ENCODE measurements at places on chromosomes 3 and 15. TPM values are rescaled to one million over a fixed set of nuclear protein-coding genes. Genes with fewer than 3 reads are reported as not detected.

- DNase-seq: no peak
Measured at GRCh38 chr3:55474213-55474632, 12.9 kb downstream of the WNT5A start.

DNA sequence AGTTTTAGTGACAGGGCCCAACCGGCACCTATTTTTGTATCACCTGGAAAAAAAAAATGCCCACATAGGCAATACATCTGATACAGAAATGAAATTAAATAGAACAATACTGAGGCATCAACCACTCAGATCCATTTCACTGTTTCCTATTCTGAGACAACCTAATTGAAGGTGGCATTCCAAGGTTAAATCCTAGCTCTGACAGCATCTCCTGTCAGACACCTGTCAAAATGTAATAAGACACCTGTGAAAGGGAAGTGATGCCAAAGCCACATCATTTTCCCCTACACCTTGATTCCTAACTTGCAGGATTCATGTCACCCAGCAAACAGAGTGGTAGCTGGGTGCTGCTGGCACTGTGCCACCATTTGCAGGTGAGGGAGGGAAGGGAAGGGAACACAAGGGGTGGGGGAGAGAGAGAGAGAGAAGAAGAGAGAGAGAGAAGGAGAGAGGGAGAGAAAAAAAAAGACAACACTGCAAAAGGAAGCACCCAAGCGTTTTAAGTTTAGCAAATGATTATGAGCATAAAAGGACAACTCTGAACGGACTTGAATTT lies 1044.6 kb upstream of the CFAP20DC start:
- DNase-seq: no peak

Gene P2RY1
- total RNA-seq: not detected

- no peak for DNase-seq
Measured at GRCh38 chr3:121362035-121362734, 183.6 kb downstream of the POLQ start.

GRCh38 chr3:118292841-118293240 lies 741.8 kb downstream of the IGSF11 start:
- no peak for DNase-seq

GRCh38 chr3:38118421-38119247 lies 18.3 kb downstream of the ACAA1 start:
- DNase-seq: no peak

GRCh38 chr15:90889313-90889730 lies 5.0 kb downstream of the FES start:
- no peak for DNase-seq

DNA sequence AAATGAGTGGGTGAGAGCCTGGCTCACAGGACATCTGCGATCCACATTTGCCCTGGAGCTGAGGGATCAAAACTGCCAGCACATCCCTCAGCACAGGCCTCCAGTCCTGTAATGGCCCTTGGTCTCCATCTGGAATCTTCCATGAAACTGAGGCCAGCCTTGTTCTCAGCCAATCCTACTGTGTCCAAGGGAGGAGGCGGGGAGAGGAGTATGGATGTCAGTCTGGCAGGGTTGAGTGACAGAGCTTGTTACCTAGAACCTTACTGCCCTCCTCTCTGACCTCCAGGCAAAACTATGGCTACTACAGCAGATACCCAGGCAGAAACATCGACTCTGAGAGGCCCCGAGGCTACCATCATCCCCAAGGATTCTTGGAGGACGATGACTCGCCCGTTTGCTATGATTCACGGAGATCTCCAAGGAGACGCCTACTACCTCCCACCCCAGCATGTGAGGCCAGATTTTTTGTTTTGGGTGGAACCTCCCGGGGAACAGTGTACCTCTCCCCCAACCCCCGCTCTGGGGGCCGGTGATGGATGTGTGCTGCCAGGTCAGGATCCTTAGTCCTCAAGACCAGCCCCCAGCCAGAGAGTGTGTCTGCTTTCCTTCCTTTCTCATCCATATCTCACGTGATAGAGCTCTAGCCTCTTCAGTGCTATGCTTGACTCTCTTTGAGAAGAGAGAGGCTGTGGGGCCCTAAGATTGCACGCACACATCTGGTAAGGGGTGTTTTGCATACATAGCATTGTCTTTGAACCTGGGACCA lies 41.3 kb downstream of the CHDH start:
- DNase-seq: peak; percentile 86

- peak; percentile 57 for DNase-seq
Measured at GRCh38 chr3:45218578-45219390, 7.3 kb downstream of the TMEM158 start.

DNA sequence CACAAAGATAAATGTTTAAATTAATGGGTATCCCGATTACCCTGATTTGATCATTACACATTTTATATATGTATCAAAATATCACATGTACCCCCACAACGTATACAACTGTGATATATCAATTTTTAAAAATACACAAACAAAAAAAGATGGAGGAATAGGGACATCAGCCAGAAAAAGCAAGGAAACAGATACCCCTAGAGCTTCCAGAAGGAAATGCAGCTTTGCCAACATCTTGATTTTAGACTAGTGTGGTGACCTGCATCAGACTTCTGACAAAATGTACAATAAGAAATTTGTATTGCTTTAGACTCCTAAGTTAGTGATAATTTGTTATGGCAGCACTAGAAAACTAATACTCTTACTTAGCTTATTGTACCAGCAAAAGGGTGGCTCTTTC lies 483.8 kb downstream of the TUSC7 start:
- DNase-seq: peak; percentile 1

DNA sequence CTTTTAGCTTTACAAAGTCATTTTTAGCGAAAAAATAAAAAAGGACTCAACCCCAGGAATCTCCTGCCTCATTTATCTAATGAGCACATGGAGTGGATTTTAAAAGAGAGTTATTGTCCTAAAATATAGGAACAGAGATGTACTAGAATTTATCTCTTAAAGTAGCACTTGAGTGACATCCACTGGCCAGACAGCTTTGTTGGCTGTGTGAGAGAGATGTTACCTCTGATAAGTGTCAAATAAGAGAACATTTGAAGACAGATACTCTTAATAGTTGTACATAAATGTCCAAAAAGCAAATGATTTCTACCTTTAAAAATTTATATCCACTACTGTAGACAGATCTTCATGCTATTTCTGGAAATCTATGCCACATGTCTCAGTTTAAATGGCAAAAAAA lies 12.3 kb upstream of the MFSD1 start:
- peak; percentile 65 for DNase-seq

- peak; percentile 16 for DNase-seq
Measured at GRCh38 chr3:152236716-152237115, 32.0 kb upstream of the MBNL1 start.

All from HFFc6 (cell line).